Activated effector memory CD4-positive, alpha-beta T cell treated with anti-CD3 and anti-CD28 coated beads, Interleukin-2, amount 50 U/mL, for 16 hours (primary cell): ENCODE measurements at places on chromosomes 2 and 18.

DNA sequence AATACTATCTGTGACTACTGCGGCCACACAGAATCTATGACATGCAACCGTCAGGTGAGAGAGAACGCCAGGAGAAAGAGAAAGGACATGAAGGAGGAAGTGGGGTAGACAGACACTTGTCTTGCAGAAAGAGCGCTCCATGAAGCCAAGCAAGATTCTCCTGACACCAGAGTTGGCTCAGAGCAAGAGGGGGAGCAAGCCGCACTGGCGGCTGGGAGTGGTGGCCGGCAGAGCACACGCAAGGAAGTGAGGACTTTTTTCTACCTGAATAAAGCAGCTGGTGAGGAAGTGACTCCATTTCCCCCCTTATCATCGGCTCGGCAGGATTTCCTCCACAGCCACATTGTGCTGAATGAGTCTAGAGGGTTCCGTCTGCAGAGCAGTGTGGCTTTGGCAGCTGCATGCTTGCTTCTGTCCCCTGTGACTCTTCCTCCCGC, 181.6 kb downstream of the BCL2 start:
- peak; percentile 81 for DNase-seq

DNA sequence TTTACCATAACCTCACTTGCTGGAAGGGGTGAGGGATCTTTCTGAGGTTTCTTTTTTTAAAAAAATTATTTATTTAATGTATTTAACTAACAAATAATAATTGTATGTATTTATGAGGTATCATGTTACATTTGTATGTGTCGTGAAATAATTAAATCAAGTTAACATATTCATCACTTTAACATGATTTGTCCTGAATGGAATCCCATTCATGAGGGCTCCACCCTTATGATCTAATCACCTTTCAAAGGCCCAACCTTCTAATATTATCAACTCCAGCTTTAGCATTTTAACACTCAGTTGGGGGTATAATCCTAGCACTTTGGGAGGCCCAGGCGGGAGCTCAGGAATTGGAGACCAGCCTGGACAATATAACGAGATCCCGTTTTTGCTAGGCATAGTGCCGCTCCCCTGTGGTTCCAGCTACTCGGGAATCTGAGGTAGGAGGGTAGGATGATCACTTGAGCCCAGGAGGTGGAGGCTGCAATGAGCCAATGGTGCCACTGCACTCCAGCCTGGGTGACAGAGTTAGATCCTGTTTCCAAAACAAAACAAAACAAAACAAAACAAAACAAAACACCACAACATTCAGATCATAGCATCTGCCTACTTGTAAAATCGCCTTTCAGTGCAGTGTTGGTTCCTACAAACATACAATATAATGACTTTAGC, 1.1 kb upstream of the TAF4B start:
- no peak for DNase-seq

DNA sequence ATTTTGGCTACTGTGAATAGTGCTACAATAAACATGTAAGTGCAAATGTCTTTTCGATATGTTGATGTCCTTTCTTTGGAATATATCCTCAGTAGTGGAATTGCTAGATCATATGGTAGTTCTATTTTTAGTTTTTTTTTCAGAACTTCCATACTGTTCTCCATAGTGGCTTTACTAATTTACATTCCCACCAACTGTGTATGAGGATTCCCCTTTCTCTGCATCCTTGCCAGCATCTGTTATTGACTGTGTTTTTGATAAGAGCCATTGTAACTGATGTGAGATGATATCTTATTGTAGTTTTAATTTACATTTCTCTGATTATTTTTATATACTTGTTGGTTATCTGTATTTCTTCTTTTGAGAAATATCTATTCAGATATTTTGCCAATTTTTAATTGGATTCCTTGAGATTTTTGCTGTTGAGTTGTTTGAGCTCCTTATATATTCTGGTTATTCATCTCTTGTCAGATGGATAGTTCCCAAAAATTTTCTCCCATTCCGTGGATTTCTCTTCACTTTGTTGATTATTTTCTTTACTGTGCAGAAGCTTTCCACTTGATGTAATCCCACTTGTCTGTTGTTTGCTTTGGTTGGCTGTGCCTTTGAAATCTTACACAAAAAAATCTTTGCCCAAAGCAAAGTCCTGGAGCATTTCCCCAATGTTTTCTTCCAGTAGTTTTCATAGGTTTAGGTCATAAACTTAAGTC, 532.3 kb downstream of the PID1 start:
- no peak for DNase-seq

DNA sequence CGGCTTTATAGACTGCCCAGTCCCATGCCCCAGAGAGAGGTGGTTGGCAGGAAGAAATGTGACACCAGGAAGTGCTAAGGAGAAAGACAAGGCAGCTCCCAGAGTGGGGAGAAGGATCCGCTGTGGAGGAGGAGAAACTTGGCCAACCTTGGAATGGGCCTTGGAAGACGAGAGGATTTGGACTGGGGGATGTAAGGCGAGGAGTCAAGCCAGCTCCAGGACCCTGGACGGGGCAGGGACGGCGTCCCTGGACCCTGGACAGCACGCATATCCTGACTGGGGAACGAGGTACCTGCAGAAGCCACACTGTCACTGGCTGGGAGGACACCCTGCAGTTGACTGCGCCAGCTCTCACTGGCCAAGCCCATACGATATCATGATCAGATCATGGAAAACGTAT, 153.4 kb downstream of the BCL2 start:
- no peak for DNase-seq

GRCh38 chr2:191512216-191512835, 165.6 kb upstream of the NABP1 start:
- no peak for DNase-seq
